ENCODE measurements at places on chromosomes 2 and 18.

DNA sequence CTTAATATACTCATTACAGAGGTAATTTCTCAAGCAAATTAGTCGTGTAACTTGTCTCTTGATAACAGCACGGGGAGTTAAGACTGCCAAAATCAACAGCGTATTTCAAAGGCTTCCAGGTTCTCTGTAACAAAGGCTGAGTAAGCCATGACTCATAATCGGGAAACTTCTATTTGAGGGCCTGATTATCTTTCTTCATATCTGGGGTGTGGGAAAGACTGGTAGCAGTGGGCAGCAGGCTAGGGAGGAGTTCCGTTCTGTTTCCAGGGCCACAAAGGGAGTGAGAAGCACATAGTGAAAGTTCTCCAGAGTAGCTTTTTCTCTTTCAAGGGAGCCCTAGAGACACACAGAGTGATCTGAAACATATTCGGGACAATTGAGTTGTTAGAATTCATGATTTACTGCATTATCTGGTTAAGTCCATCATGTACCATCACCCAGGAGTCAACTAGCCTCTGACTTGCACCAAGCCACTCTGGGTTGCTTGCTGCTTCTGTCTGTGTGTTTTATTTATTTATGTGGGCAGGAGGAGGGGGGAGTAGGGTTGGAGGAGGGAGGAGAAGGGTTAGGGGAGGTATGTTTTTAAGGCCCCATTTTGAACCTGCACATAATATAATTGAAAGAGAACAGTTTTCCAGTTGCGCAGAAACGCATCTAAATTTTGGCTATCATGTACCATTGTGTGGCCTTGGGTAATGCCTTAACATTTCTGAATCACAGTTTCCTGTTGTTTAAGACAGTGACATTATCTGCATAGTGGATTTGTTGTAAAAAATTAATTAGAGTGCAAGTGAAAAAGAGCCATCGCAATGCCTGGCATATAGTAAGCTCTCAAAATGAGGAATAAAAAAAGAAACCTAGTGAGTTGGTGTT lies 80.5 kb upstream of the ITPRID2 start:
- DNase-seq = no peak

DNA sequence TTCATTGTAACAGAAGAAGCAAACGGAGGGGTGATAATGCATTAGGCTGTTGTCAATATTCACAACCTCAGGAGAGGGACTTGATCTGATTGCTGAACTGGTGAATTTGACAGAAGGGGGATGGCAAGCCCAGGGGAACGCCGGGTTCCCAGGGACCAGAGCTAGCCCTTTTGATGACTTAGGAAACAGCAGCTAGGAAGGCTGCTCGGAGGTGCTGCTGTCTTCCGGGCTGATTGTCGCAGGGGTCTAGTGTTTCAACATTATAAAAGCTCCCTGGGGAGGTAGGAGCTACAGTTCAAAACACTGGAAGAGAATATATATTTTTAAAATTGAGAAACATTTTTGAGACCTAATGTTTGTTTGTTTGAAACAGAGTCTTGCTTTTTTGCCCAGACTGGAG lies 47.3 kb downstream of the CD8B2 start:
- no peak for DNase-seq

- peak; percentile 65 for DNase-seq
Observed at GRCh38 chr2:86624267-86624547, 542 bp upstream of the RNF103 start.

DNA sequence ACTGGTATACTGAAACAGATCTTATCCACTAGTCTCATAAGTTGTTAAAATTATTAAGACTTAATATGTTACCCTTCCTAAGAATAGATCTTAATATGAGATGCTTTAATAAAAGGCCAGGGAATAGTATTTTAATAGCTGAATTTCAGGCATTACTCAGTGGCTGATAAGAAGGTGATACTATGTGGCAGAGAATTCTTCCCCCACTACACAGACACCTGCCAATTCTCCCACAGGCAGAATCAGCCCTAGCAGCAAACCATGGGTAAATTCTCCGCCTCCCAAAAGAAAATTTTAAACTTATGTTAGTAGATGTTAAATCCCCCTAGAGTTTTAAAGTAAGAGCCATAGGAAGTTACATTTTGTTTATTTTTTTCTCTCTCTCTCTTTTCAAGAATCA lies 888.8 kb downstream of the LRP1B start:
- DNase-seq = no peak

DNA sequence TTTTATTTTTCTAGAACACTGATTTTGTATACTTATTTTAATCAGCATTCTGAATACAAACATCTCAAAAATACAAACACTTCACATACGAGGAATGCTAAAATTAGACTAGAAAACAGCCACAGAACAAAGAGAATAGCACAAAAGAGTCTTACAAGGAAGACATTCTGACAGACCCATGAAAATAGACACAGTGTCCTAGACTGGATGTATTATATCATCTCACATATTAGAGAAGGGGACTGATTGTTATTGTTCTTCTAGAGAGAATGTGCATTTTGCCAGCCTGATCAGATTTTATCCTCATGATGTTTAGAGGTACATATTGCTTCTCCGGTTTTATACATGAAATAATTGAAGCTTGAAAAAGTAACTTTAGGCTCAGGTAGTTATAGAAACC lies 357.9 kb downstream of the DPP10 start:
- DNase-seq = no peak

GRCh38 chr2:222301053-222301795 lies 2.4 kb upstream of the PAX3 start:
- DNase-seq = no peak

DNA sequence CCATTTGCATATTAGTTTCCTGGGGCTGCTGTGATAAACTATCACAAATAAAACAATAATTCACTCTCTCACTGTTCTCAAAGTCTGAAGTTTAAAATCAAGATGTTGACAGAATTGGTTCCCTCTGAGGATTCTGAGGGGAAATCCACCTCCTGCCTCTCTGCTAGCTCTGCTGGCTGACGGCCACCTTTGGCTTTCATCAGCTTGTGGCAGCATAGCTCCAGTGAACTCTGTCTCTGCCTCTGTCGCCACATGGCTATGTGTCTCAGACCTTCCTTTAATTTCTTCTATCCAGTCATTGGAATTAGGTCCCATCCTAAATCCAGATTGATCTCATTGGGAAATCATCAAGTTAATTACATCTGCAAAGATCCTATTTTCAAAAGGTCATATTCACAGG lies 38.9 kb upstream of the TRIM43 start:
- no peak for DNase-seq

GRCh38 chr2:203830304-203831055 lies 37.1 kb upstream of the CTLA4 start:
- DNase-seq = no peak

DNA sequence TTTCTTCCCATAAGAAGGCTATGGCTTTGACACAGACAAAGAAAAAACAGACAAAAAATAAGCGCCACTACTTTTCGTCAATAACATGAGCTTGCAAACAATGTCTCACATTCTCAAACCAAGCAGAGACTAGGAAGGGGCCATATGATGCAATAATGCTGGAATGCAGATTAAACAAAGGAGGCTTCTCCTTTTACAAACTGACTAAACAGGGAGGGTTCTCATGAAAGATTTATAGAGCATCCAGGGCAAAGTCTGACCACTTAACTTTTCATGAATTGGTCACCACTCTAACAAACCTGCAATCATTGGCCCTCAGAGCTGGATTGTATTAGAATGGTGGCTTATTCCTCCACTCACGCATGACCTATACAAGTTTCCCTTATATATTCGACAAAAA lies 663.3 kb upstream of the CHAC2 start:
- DNase-seq = no peak

GRCh38 chr2:190110131-190110530 lies 47.6 kb upstream of the MSTN start:
- DNase-seq = no peak

DNA sequence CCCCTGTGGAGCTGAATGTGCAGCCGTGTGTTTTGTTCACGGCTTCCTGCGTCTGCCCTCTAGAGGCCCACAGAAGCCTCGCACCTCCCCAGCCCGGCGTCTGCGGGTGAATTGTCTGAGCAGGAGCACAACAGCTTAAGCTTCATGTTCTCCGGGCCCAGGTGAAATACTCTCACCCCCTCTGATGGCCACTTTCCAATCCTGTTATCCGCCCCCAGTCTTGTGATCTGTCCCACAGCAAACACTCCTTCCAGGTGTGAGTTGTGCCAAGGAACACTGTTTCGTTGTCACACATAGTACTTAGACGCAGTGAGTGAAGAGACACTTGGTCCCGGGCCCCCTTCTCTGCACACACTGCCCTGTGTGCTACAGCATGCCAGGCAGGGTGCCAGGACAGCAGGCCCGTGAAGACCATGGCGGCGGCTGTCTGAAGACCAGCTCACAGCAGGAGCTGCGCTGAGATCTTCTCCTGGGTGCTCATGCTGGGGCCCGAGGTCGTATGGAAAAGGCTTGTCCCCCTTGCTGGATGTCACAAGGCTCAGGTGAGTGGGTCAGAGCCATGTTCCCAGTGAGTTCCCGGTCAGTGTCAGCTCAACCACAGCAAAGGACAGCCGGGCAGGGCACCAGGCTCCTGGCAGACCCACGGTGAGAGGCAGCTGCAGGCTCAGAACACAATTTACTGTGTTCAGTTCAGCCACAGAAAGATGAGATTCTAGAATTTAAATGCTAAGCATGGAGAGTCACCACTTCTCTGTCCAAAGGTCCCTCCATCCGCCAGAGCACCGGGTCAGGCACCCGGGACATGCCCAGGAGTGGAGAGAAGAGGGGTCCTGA lies 6.8 kb upstream of the PXDN start:
- peak; percentile 74 for DNase-seq

DNA sequence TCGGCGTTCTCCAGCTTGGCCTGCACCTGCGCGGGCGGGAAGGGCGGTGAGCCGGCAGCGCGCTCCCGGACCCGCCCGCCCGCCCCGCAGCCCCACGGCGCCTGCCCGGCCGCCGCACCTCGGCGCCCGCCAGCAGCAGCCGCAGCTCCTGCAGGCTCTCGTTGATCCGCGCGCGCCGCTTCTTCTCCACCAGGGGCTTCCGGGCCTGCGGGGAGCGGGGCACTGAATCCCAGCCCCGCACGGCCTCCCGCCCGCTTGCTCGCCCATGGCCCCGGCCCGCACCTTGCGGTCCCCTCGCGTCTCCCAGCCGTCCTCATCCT lies 335 bp downstream of the HES6 start:
- no peak for DNase-seq

DNA sequence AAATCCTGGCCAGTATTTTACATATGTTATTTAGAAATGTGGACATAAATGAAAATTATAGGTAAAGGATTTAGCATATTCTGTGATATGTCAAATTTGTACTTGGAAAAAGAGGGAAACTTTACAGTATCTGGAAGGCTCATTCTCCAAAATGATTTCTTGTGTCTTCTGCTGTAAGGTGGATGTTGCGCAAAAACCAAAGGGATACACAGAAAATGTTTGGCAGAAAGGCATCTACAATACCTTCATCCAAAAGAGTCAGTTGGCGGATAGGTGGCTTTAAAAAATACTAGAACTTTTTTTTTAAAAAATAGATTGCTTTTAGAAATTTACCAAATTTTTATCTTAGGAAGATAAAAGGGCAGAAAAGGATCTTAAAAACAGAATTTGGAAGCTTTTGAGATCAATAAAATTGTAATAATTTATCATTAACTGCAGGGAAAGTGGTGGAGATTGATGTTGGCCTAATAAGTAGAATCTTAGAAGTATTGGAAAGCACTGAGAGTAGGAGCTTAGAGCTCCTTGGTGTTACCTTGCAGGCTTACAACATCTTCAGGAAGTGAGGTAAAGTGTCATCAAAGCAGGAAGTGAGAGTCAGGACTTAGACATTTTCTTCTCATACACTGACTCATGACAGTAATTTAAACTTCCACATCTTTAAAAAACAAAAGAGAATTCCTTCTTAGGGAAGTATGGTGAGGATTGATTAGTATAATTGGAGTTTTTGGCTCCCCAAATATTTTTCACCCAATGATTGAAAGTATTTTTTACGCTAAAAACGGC lies 2.1 kb downstream of the NABP1 start:
- DNase-seq = no peak

DNA sequence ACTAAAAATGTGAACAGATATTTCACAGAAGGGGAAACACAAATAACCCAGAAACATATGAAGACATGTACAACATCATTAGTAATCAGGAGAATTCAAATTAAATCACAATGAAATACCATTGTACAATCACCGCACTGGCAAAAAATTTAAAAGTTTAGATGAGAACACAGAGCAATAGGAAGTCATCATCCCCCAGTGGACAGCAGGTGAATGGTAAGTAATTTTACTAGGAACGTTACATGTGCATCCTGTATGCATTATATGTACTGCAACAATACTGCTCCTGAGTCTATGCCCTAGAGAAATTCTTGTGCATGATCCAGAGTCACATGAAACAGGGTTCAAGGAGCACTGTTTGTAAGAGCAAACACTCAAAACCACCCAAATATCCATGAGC lies 713.8 kb downstream of the NRXN1 start:
- no peak for DNase-seq

- no peak for DNase-seq
Observed at GRCh38 chr18:29540548-29540947, 1363.6 kb upstream of the CDH2 start.

DNA sequence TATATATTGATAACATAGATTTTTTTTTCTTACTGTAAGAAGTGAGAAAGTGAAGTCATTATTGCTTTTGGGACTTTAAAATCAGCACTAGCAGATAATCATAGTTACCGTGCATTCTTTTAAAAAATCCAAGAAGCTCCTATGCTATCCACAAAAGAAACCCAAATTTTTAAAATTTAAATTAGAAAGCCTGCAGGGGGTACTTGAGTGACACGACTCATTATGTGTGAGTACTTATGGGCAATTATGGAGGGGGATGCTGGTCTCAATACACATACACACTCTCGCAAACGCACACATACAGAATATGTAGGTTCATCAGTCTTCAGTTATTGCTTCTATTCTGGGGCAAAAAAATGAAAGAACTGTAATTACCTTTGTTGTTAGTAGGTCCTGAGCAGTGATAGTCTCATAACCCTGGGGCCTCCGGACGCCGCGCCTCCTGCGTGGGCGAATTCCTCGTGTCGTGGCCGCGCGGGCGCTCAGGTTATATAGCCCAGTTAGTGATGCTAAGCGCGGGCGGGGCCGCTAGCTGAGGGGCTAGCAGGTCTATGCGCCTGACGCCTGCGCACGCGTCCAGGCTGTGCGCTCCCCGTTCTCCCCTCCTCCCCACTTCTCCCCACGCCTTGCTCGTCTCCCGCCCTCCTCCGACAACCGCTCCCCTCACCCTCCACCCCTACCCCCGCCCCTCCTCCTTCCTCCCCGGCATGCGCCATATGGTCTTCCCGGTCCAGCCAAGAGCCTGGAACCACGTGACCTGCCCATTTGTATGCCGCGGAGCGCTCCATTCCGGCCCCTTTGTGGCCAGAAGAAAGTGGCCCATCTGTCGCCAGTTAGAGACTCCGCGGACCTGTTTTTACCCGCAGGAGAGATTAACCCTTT lies at the start of gene NEUROD1:
TSS of gene NEUROD1 (minus strand) at position 463 of the 882 bp plus-strand sequence. CDS start 1,657 bp downstream, outside the sequence.
- no peak for DNase-seq

GRCh38 chr2:129273266-129274037 lies 706.0 kb upstream of the RAB6C start:
- DNase-seq = no peak

- DNase-seq = no peak
Observed at GRCh38 chr18:28781616-28782362, 604.9 kb upstream of the CDH2 start.

Measured in activated CD8-positive, alpha-beta memory T cell treated with anti-CD3 and anti-CD28 coated beads for 24 hours (primary cell).